ENCODE measurements at places on chromosomes 1 and 21. TPM values are rescaled to one million over a fixed set of nuclear protein-coding genes. Genes with fewer than 3 reads are reported as not detected.

The ZNF683 gene
- polyA plus RNA-seq, result not detected

The CFHR3 gene
- not detected for polyA plus RNA-seq

The C1QB gene
- 106 TPM for polyA plus RNA-seq

The HLX gene
- polyA plus RNA-seq, result 1.8 TPM

The PCBP3 gene
- 63.2 TPM for polyA plus RNA-seq

The DENND2C gene
- 0.22 TPM for polyA plus RNA-seq

The TNFRSF1B gene
- polyA plus RNA-seq, result 8.3 TPM

DNA sequence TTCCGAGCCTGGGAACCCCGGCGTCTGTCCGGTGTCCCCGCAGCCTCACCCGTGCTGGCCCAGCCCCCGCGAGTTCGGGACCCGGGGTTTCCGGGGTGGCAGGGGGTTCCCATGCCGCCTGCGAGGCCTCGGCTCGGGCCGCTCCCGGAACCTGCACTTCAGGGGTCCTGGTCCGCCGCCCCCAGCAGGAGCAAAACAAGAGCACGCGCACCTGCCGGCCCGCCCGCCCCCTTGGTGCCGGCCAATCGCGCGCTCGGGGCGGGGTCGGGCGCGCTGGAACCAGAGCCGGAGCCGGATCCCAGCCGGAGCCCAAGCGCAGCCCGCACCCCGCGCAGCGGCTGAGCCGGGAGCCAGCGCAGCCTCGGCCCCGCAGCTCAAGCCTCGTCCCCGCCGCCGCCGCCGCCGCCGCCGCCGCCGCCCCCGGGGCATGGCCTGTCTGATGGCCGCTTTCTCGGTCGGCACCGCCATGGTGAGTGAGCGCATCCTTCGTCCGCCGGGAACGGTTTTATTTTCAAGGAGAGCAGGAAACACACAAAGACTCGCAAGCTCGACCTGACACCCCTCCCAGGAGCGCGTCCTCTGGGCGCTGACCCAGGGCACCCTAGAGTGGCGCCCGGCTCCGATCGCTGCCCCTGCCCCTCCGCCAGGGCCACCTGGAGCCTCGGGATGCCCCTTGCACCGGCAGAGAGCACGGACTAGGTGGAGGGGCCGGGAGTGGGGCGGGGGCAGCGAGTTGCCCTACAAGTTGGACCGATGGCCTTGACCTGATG lies at the start of gene ABCG1:
TSS of gene ABCG1 (plus strand) at position 305 of the 770 bp plus-strand sequence. CDS start at position 428, 123 bp downstream.
- peak; percentile 78 for DNase-seq

- no peak for DNase-seq
Observed at GRCh38 chr1:28115267-28115666, 26.9 kb upstream of the EYA3 start.

- no peak for DNase-seq
Observed at GRCh38 chr21:43985690-43986251, 26.3 kb upstream of the TRAPPC10 start.

DNA sequence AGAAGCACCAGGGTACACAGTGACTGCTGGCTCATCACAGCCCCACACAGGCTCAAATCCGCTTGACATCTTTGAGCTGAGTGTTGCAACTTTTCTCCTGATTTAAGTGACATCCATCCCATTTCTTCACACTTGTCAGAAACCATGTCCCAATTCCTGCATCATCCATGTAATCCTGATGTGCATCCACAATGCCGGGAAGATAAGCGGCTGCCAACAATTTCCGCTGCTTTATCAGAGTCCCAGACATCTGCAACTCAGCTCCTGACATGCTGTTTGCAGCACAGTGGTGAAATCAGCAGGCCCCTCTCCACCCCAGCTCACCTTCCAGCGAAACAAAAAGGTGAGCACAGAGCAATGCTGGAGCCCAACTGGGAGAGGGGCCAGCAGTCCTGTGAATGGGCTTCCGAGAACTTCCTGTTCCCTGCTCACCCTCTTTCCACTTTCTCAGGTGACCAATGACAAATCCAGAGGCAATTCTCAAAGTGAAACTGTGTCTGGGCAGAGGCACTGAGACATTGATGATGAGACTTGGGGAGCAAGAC lies 581.0 kb downstream of the AJAP1 start:
- no peak for DNase-seq

DNA sequence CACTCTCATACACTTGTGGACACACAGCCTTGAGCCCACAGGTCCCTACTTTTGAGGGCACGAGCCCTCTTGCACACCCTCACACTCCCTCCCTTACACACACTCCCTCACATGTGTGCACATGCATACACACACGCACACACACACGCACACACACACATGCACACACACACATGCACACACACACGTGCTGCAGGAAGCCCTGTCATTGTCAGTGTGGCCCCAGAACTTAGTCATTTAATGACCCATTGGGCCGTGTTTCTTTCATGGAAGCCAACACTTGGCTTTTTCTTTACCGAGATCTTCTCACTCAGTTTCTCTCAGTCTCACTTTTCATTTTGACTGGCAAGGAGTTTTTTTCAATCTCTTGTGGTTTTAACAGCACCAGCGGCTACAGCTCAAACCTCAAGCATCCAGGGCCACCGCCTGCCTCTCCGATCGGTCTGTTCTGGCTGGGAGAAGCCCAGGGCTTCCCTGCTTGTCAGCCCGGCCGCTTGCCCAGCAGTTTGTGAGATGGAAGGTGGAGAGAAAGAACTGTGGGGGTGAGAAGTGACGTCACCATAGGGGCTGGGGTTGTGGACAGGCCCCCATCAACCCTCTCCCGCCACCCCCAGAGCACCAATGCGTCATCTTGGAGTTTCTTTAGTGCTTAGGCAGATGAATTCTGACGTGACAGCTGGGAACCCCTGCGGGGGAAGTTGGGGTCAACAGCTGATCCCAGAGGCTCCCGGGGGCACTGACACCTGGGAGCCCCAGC lies 15.8 kb upstream of the TNFRSF8 start:
- DNase-seq, result no peak

DNA sequence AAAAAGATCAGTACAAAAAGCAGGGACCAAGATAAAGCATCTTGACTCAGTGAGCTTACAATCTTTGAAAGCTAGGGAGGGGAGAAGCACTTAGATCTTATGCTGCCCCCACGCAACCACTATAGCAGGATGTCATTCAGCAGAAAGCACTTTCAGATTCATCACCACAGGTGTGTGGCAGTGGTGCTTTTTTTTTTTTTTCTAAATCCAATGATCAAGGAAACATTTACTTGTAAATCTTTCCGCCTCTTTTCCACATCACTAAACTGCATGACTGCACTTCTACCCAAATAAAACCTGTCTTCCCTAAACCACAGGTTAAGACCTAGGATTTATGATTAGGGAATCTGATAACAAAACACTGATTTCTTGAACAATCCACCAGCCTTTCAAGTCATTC lies 154.8 kb downstream of the SLC45A1 start:
- peak; percentile 74 for DNase-seq

DNA sequence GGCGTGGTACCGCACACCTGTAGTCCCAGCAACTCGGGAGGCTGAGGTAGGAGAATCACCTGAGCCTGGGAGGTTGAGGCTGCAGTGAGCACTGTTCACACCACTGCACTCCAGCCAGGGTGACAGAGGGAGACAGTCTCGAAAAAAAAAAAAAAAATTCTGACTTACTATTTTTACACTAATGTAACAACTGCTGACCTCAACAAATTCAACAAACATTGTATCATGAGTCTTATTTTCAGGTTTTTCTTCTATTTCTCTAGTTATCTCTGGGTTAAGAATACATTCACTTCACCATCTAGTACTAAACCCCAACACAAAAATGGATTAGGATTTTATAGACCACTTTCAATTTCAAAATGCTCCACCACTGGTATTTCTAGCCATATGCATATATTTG lies 72.9 kb downstream of the UBR4 start:
- no peak for DNase-seq

DNA sequence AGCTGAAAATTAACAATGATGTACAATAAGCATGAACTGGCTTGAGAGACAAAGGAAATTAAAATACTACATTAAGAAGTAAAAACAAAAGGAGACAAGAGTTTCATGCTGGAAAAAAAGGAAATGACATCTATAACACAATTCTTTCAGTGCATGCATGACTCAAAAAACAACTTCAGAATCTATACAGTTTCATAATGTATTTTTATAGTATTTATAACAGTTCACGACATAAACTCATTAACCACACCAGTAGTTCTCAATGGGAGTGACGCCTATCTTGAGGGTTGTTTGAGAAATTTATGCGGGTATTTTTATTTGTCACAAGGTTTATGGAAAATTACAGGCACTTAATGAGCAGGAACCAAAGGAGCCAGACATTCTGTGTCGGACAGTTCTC lies 168.5 kb downstream of the SMYD3 start:
- no peak for DNase-seq

DNA sequence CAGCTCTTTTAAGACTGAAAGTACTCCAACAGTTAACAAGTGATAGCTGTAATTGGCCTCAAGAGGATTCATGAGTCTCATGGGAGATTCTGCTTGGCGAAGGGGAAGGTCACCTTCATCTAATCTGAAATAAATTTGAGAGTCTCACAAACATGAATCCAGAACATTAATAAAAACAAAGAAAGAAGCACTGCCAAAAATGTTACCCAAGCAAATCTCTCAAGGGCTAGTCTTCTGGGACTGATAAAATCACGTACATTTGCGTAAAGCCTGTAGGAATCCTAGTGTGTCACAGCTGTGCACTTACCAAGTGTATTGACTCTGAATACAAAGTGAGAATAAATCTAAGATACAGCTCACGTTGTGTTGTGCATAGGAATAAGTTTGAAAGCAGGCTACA lies 21.2 kb upstream of the NUF2 start:
- DNase-seq, result peak; percentile 28

DNA sequence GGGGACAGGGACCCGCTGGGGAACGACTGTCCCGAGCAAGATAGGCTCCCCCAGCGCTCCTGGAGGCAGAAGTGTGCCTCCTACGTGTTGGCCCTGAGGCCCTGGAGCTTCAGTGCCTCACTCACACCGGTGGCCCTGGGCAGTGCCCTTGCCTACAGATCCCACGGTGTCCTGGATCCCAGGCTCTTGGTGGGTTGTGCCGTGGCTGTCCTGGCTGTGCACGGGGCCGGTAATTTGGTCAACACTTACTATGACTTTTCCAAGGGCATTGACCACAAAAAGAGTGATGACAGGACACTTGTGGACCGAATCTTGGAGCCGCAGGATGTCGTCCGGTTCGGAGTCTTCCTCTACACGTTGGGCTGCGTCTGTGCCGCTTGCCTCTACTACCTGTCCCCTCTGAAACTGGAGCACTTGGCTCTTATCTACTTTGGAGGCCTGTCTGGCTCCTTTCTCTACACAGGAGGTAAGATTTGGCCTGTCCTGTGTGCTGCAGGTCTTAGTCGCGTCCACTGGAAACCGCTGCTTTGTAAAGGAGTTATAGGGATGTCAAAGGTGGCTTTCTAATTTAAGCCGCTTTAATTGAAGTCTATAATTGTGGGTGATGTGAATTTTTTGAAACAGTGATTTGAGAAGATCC lies 717 bp downstream of the UBIAD1 start:
- no peak for DNase-seq

DNA sequence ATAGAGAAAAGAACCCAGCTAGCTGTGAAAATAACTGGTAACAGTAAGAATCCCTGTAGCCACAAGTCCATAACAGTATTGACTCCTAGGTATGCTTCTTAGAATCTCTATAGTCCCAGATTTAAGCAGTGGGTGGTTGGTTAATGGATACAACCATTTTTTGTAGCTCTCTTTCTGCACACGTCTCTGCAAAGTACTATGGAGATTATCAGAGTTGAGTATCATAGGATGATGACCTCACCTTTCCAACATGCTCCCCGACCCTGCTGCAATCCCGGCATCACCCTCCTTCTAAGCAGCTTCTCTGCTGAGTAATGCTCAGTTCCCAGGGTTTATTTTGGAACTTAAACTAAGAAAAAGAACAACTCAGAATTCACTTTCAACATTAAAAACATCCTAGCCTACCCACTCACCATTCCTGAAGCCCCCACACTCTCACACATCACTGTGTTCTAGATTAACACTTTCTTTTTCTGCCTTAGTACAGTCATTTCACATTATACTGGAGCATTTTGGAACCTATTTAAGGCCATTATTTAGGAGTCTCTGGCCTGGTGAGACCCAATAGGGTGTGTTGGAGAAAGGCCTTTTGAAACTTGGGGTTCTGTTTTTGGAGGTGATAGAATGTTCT lies 2.7 kb downstream of the MLLT11 start:
- no peak for DNase-seq

DNA sequence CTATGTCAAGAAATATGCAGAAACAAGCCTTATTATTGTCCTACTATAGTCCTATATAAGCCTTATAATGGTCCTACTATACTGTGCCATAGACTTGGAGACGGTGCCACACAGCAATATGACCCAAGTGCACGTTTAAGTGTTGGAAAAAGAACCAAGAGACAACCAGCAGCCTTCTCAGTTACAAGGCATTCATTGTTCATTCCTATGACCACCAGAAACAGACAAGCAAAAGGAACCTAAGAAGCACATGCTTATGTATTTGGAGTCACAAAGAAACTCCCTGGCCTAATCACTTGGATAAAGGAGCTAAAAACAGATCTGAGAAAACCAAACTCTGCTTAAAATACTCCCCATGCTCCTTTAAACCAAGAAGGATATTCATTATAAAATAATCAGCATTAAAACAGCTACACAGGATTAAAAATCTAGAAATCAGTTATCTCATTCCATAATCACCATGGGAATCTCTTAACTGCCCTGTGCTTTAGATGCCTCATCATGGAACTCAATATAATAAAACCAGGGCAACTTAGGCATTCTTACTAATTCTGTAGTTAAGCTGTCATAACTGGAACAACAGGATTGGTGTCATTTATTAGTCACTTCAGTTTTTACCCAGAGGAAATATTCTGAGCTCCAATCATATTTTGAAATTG lies 7.0 kb downstream of the COLGALT2 start:
- DNase-seq, result no peak

GRCh38 chr1:245894843-245895242 lies 612.2 kb downstream of the SMYD3 start:
- no peak for DNase-seq

DNA sequence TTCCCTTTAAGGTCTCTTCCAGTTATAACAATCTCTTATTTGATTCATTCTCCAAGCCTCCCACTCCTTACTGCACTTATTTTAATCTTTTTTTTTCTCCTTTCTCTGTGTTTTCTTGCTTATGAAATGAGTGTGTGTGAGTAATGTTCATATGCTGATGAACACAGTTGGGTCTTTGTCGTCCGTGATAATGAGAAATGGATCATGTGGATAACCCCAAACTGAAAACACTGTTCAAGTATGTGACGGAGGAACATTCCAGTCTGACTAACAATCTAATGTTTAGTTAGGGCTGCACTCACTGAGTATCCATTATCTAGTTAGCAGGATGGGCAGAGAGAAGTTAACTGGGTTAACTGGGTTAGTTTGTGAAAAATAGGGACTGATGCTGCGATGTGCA lies 253.1 kb upstream of the DUSP10 start:
- DNase-seq, result no peak

DNA sequence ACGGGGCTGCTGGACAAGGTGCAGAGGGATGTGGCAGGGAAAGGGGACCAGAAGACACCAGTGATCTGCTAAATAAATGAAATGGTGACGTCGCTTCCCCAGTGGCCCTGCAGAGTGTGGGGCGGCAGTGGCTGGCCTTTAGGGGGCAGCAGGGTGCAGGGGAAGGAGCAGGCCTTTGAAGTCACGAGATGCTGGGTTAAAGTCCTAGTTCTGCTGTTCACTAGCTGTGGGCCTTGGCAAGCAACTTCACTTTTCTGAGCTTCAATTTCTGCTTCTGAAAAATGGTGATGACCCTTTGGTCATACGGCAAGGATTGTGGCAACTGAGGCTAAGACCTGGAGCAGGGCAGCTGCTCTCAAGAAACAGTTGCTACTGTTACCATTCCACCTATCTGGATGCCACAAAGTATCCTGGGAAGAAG lies 9.2 kb upstream of the GALE start:
- no peak for DNase-seq

Measured in brain (organoid and tissue), 16 donors.